ENCODE measurements at places on chromosomes 7 and 10.

- DNase-seq, result no peak
These were observed 45.3 kb upstream of the MALRD1 start for GRCh38 chr10:19003341-19003740.

GRCh38 chr10:45308707-45309106, 6.7 kb downstream of the OR13A1 start:
- DNase-seq, result no peak

DNA sequence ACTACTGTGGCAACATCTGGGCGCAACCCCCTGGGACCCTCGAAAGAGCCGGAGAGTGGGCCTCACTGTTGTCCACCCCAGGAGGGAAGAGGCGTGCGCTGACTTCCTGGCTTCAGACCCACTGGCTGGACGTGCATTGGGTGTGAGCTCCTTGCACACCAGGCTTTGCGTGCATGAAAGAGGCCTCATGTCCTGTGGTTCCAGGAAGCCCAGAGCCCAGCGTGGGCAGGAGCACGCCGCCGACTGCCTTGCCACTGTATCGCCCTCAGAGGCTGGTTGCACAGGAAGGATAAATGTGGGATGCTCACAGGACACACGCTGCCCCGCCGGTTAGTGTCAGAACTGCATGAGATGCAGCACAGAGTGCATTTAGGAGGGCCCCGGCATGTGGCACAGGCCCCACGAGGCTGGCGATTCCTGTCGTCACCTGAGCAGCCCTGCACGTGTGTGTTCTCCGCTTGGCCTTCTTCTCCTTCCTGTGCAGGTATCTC, 8.5 kb upstream of the JAKMIP3 start:
- peak; percentile 32 for DNase-seq

GRCh38 chr7:44703921-44704320, 44.7 kb upstream of the ZMIZ2 start:
- no peak for DNase-seq

DNA sequence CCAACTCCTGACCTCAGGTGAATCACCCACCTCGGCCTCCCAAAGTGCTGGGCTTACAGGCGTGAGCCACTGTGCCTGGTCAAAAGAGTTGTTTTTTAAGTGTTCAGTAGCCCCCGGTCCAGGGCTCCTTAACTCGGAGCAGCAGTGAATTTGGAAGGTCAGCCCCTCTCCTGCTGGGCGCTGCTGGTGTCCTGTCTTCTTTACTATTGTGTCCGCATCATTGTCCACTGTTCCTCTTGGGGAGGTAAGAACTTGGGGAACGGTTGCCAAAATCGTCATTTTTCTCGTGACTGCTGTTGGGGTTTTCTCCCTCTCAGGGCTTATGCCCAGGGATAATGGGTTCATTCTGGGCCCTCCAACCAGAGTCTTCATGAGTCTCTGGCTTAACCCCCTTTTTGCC, 46.7 kb downstream of the CAMK1D start:
- DNase-seq, result no peak

- DNase-seq, result no peak
These were observed 80.0 kb upstream of the INSIG1 start for GRCh38 chr7:155217634-155218033.
